HCT116 (cell line): ENCODE measurements at places on chromosomes 11 and 22.

GRCh38 chr11:124760205-124760652, 1.9 kb downstream of the ESAM start:
- H3K4me3 ChIP-seq = no peak overlapping the region
- DNase-seq = no peak
- H3K36me3 ChIP-seq = no peaks in the 10 kb centered on the region
- peaks cover 40% of the 10 kb centered on the region for H3K4me1 ChIP-seq

- no peaks in the 10 kb centered on the region for H3K27me3 ChIP-seq
- DNase-seq = no peak
- H3K4me1 ChIP-seq = 0 out of 2 replicates have a peak, but pooled peaks cover 3% of the 10 kb centered on the region
- no peak overlapping the region for H3K4me3 ChIP-seq
- no peak overlapping the region for H3K27ac ChIP-seq
Observed at GRCh38 chr11:14902650-14903350, 10.8 kb upstream of the CYP2R1 start.

GRCh38 chr11:106238704-106239360, 161.4 kb downstream of the AASDHPPT start:
- H3K4me3 ChIP-seq = no peak overlapping the region
- DNase-seq = no peak
- H3K4me1 ChIP-seq = no peaks in the 10 kb centered on the region
- no peaks in the 10 kb centered on the region for H3K36me3 ChIP-seq
- no peaks in the 10 kb centered on the region for H3K27me3 ChIP-seq
- no peak overlapping the region for H3K27ac ChIP-seq

GRCh38 chr22:31497148-31497938, 1.0 kb downstream of the SFI1 start:
- no peaks in the 10 kb centered on the region for H3K27me3 ChIP-seq
- peaks cover 12% of the 10 kb centered on the region for H3K4me1 ChIP-seq
